ENCODE measurements at places on chromosomes 2 and 18.

GRCh38 chr2:225354281-225354774 lies 45.2 kb upstream of the NYAP2 start:
- no peak for ATAC-seq

- no peak for ATAC-seq
These were observed 380.2 kb downstream of the LNPK start for GRCh38 chr2:175621821-175622220.

- peak; percentile 66 for ATAC-seq
These were observed 89.2 kb upstream of the CXCR4 start for GRCh38 chr2:136207030-136207623.

DNA sequence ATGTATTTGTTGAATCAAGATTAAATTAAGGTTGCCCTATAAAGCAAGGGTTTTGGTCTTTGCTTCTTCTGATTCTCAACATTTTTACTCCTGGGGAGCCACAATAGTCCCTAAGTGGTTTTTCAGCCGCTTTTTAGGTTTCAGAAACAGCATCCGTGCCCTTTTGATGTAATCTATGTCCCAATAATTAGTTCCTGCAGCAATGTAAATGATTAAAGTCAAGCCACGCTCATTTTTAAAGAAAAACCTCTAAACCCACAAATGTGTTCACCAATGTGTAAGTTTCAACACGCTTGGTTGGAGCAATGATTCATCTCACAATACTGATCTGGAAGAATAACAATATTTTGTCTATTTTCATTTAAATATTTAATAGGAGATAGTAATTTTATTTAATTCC lies 5.6 kb downstream of the ARL4C start:
- ATAC-seq, result no peak

GRCh38 chr2:124832521-124832920 lies 807.4 kb downstream of the CNTNAP5 start:
- no peak for ATAC-seq

DNA sequence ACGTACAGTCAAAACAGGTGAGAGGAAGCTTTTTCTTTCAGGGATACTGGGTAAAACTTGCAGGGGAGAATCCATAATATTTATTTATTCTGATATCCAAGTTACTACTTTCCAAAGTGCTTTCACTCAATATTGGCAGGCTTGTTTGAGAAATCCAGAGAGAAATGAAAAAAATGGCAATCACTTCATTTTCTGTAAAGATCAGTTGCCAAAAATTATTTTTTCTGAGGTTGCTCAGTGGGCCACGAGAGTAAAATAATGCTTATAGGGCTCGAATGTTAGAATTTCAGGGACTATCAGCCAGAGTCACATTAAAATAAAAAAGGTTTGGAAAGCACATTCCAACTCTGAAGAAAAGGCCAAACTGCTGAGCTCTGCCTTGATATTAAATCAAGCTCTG lies 324.6 kb upstream of the RND3 start:
- no peak for ATAC-seq

DNA sequence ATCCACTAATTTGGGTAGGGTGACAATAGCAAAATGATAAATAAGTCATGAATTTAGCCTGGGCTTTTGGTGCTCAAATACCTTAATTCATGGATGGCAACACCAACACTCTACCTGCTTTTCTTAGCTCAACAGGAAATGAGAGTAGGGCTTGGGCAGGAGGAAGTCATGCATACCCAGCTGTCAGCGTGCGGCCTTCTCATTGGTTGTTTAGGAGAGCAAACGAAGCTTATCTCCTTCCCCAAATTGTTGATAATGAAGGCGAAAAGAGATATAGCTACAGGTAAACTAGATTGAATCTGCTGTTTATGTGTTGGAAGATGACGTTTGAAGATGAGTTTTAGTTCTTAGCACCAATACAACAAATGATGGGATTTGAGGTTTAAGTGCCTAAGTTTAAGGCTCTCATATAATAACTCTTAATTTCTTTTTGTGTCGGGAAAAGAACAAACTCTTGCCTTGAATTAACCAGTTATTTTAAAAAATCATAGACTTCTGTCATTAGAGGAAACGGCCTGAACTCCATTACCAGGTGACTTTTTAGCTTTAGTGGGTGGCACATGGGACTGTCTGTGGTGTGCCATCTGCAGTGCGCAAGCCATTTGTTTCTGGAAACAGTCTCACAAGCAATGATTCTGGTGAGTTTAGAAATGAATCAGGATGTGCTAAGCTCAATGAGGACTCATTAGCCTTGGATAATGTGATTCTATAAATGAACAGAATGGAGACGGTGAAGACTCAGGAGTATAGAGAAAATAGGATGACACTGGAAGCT lies 19.8 kb downstream of the MAP4K4 start:
- ATAC-seq, result peak; percentile 72

DNA sequence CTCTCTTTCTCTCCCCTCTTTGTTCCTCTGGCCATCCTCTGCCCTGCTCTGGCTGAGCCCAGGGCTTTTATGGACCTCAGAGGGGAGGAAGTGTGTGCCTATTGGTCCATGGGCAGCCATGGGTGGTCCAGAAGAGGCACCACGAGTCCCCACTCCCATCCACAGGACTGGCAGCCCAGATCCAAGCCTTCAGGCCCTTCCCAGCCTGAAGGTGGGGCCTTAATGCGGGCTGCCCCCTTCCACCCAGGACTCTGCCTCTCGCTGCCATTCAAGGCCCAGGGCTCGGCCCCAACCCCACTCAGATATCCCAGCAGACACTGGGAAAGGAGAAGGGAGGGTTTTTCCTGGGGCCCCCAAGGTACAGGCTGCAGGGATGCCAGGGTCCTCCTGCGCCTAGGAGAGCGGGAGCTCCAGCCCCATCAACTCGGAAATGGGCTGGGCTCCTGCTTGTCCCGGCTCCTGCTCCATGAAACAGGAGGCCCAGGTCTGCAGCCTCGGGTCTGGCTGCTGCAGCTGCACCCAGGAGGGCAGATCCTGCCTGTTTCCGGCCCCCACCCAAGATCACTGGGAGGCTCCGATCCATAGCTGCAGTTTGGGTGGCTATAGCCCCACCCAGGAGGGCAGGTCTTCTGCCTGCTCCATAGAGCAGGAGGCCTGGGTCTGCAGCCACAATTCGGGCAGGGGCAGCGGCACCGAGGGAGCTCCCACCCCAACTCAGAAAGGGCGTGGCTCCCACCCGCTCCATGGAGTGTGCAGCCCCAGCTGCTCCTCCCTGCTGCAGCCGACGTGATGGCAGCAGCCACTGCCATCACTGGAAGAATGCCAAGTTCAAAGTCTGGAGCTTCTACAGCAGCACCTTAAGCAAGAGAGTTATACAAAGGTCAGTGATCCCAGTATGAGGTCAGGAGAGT lies 116.6 kb upstream of the RBBP8 start:
- ATAC-seq, result no peak

DNA sequence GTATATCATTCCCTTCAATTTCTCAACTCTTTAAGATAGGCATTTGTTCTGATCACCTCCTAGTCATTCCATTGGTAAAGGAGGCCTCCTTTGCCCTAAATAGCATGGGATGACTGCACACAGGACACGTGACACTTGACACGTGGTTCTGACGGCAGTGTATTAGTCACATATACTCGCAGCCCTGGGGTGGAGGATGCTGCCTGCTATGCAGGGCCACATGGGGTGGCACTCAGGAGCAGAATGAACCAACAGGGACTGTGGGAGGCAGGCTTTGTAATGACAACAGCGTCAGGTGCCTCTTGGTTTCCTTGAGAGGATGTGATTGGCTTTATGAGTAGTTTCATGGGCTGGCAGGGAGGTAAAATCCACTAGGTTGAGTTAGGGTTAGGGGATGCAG lies 9.3 kb upstream of the KCNS3 start:
- peak; percentile 64 for ATAC-seq

GRCh38 chr2:25304826-25305596 lies 36.7 kb downstream of the DNMT3A start:
- no peak for ATAC-seq

DNA sequence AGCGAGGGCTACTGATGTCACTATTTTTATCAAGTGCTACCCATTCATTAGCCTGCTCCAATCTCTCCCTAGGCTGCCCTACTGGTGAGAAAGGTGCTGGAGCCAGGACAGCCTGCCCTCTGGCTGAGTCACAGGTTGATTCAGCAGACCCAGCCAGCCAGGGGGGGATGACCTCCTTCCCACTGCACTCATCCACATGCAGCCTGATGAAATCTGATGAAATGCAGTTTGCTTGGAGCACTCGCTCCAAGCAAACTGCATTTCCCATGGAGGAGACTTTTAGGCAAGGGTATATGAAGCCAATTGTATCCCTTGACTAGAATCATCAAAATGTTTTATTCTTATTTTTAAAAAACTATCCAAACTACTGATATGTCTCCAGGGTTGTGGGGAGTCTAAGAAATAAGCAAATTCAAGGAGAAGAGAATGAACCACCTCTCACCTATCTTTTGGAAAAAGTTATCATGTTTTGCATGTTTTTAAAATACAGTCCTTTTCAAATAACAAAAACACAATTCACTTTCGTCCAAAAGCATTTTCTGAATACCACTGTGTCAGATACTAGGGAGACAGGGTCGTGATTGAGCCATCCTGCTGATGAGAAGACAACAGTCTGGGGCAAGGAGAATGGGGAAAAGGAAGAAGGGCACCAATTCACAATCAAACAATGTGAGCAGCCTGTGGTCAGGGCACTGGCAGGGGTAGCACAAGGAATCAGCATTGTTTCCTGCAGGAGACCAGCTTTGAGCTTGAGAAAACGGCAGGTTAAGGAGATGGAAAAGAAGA lies 128.3 kb downstream of the AFF3 start:
- ATAC-seq, result no peak

DNA sequence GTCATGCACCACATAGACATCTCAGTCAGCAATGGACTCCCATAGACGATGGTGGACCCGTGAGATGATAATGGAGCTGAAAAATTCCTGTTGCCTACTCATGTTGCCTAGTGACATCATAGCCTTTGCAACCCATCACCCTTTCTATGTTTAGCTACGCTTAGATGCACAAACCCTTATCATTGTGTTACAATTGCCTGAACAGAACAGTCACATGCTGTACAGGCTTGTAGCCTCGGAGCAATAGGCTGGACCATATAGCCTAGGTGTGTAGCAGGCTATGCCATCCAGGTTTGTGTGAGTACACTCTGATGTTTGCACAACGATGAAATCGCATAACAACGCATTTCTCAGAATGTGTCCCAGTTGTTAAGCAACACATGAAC lies 221.6 kb downstream of the ALPK2 start:
- no peak for ATAC-seq

DNA sequence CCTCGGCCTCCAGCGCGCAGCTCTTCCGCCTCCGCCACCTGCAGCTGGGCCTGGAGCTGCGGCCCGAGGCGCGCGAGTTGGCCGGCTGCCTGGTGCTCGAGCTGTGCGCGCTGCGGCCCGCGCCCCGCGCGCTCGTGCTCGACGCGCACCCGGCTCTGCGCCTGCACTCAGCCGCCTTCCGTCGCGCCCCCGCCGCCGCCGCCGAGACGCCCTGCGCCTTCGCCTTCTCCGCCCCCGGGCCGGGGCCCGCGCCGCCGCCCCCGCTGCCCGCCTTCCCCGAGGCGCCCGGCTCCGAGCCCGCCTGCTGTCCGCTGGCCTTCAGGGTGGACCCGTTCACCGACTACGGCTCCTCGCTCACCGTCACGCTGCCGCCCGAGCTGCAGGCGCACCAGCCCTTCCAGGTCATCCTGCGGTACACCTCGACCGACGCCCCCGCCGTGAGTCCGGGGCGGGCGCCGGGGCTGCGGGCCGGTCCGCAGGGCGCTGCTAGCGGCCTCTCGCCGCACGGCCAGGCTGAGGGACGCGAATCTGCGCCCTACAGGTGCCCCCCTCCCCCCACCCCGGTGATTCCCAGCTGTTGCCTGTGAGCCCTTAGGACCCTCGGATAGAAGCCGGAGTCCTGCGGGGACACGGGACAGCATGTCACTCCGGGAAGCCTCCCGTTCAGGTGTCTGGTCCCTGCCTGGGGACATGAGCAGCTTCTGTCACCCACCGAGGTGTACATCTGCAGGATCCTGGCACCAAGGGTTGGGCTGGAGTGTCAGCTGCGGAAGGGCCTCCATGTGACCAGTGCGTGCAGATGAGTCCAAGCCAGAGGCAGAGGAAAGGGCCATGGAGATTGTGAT lies 616 bp downstream of the RNPEPL1 start:
- ATAC-seq, result no peak

DNA sequence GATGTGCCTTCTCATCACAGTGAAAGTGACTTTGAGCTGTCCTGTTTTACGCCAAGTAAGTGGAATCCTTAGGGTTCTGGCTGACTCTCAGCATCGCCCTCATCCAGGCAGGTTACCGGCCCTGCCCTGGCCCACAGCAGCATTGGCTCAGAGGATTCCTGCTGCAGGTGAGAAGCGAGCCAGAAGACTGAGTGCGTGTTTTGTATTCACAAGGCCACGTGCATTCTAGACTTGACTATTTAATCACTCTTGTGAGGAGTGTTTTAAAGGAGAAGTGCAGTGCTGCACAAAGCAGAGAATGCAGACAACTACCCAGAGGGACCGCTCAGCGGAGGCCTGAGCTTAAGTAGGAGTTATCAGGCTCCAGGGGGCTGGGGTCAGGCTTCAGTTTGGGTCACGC lies 48.3 kb downstream of the LAMA3 start:
- ATAC-seq, result no peak

DNA sequence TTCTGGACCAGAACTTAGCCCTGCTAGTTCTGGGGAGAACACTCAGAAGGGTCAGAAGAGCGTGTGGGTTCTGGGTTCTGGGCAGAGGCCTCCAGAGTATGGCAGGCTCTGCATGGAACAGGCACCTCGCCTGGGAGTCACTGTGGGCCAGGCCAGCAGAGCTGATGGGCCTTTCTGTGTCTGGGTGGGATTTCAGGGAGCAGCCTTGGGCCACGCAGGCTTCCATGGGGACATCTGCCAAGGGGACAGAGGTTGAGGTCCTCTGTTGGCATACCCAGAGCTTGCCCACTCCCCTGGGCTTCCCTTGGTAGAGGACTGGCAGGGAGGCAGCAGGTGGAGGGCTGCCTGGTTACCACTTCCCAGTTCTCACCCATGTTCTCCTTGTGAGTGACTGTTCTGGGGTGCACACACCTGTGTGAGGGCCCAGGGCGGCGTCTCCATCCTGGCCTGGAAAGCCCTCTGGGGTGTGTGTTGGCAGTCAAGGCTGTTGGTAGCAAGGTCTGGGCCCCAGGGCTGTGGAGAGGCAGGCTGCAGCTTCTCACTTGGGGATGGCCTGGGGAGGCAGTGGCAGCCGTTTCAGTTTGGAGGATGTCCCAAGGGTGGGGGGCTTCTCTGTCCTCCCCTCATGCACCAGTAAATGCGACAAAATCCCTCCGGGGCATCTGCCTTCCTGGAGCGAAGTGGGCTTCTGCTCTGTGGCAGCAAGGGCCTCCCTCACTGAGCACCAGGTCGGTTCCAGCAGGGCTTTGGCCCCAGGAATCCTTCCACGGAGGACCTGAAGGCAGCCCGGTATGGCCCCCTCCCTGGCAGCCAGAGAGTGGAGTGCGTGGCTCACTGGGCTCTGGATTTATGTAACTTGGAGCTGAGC lies 74.6 kb upstream of the HDAC4 start:
- ATAC-seq, result no peak

DNA sequence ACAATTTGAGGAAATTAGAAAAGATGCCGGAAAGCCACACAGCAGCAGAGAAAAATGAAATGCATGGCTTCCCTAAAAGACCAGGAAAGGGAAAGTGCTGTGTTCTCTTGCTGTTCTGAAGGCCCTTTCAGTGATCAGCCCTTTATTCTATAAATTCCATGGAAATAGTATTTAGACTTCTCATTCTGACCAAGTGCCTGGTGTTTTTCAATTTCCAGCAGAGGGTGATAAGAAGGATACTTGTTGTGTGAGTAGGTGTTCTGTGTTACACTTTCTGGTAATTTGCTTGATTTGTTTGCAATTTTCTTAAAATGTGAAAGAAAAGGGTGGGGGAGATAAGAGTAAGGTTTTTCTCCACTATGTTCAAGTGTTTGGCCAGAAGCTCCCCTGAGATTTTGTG lies 504.5 kb downstream of the IRS1 start:
- no peak for ATAC-seq
